ENCODE measurements at places on chromosomes 6 and 20. TPM values are rescaled to one million over a fixed set of nuclear protein-coding genes. Genes with fewer than 3 reads are reported as not detected.

GRCh38 chr20:63186084-63186483 is 29.8 kb downstream of the YTHDF1 start:
- no peaks in the 10 kb centered on the region for H3K27me3 ChIP-seq
- no peaks in the 10 kb centered on the region for H3K36me3 ChIP-seq
- H3K27ac ChIP-seq, result no peak overlapping the region

DNA sequence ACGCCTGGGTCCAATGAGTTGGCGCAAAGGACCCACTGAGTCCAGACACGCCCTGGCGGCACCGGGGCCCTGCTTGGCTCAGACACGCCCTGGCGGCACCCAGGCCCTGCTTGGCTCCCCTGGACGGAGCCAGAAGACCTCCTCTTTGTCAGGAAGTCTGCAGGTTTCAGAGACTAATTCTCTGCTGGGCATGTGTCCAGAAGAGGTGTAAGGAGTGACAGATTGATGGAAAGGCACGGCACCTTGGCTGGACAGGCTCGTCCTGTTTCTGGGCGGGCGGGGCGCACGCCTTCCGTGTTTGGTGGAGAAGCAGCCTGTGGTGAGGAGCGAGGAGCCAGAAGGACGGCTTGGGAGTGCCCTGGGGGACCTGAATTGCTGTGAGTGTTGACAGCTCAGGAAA is 23.1 kb upstream of the DACT2 start:
- no peaks in the 10 kb centered on the region for H3K27me3 ChIP-seq
- no peaks in the 10 kb centered on the region for H3K36me3 ChIP-seq
- no peak for DNase-seq
- H3K4me3 ChIP-seq, result no peak overlapping the region
- H3K4me1 ChIP-seq, result no peaks in the 10 kb centered on the region

GRCh38 chr20:10466855-10467254 is 31.8 kb downstream of the SLX4IP start:
- H3K4me1 ChIP-seq, result peaks cover 13% of the 10 kb centered on the region
- H3K27me3 ChIP-seq, result no peaks in the 10 kb centered on the region
- no peak overlapping the region for H3K4me3 ChIP-seq
- H3K27ac ChIP-seq, result no peak overlapping the region
- DNase-seq, result no peak

DNA sequence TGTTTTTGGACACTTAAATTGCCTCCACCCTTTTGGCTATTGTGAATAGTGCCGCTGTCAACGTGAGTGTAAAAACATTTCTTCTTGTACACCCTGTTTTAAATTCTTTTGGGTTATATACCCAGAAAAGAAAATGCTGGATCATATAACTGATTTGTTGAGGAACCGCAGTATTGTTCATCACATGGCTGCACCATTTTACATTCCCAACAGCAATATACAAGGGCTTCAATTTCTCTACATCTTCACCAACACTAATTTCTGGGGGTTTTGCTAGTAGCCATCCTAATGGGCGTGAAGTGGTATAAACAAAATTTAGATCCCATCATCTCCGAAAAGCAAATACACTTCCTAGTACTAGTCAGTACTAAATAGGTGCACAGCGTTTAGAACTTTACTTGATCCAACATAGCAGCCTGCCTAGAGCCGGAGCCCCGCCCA is 579 bp upstream of the BPHL start:
- H3K27ac ChIP-seq, result peak overlapping the region; percentile 79
- H3K4me3 ChIP-seq, result peak overlapping the region; percentile 96
- no peaks in the 10 kb centered on the region for H3K27me3 ChIP-seq

- H3K27ac ChIP-seq, result peak overlapping the region; percentile 79
- peaks cover 29% of the 10 kb centered on the region for H3K4me1 ChIP-seq
- H3K36me3 ChIP-seq, result no peaks in the 10 kb centered on the region
- H3K4me3 ChIP-seq, result peak overlapping the region; percentile 56
- peak; percentile 67 for DNase-seq
These were observed 208.8 kb downstream of the ARHGAP18 start for GRCh38 chr6:129500958-129501739.

GRCh38 chr6:35088281-35089215 is 52.6 kb downstream of the TCP11 start:
- peaks cover 35% of the 10 kb centered on the region for H3K4me1 ChIP-seq
- no peaks in the 10 kb centered on the region for H3K27me3 ChIP-seq
- DNase-seq, result peak; percentile 66
- H3K4me3 ChIP-seq, result no peak overlapping the region

Gene MUCL3
- total RNA-seq, result not detected

- no peaks in the 10 kb centered on the region for H3K36me3 ChIP-seq
- no peaks in the 10 kb centered on the region for H3K4me1 ChIP-seq
- H3K4me3 ChIP-seq, result no peak overlapping the region
These were observed 111.3 kb downstream of the FAM120B start for GRCh38 chr6:170417881-170418280.

DNA sequence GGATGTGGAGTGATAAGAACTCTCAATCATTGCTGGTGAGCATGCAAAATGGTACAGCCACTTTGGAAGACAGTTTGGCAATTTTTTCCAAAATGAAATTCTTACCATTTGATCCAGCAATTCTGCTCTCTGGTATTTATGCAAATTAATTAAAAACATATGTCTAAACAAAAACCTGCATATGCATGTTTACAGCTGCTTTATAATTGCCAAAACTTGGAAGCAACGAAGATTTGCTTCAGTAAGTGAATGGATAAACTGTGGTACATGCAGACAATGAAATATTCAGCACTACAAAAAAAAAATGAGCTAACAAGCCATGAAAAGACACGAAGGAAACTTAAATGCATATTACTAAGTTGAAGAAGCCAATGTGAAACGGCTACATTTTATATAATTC is 55.5 kb upstream of the SMLR1 start:
- no peak overlapping the region for H3K27ac ChIP-seq
- H3K36me3 ChIP-seq, result no peaks in the 10 kb centered on the region
- no peak for DNase-seq
- H3K27me3 ChIP-seq, result no peaks in the 10 kb centered on the region
- H3K4me1 ChIP-seq, result no peaks in the 10 kb centered on the region
- H3K4me3 ChIP-seq, result no peak overlapping the region

- peaks cover 9% of the 10 kb centered on the region for H3K4me1 ChIP-seq
- no peak overlapping the region for H3K27ac ChIP-seq
- H3K27me3 ChIP-seq, result peaks cover 12% of the 10 kb centered on the region
- no peaks in the 10 kb centered on the region for H3K36me3 ChIP-seq
These were observed 12.4 kb downstream of the SCML4 start for GRCh38 chr6:107811591-107812218.

Gene SLC17A2
- total RNA-seq, result not detected

Gene MTFR2
- 1.5 TPM for total RNA-seq

GRCh38 chr6:116027801-116028200 is 32.9 kb downstream of the FRK start:
- no peaks in the 10 kb centered on the region for H3K4me1 ChIP-seq
- no peak overlapping the region for H3K27ac ChIP-seq
- H3K4me3 ChIP-seq, result no peak overlapping the region
- no peaks in the 10 kb centered on the region for H3K27me3 ChIP-seq
- H3K36me3 ChIP-seq, result no peaks in the 10 kb centered on the region

DNA sequence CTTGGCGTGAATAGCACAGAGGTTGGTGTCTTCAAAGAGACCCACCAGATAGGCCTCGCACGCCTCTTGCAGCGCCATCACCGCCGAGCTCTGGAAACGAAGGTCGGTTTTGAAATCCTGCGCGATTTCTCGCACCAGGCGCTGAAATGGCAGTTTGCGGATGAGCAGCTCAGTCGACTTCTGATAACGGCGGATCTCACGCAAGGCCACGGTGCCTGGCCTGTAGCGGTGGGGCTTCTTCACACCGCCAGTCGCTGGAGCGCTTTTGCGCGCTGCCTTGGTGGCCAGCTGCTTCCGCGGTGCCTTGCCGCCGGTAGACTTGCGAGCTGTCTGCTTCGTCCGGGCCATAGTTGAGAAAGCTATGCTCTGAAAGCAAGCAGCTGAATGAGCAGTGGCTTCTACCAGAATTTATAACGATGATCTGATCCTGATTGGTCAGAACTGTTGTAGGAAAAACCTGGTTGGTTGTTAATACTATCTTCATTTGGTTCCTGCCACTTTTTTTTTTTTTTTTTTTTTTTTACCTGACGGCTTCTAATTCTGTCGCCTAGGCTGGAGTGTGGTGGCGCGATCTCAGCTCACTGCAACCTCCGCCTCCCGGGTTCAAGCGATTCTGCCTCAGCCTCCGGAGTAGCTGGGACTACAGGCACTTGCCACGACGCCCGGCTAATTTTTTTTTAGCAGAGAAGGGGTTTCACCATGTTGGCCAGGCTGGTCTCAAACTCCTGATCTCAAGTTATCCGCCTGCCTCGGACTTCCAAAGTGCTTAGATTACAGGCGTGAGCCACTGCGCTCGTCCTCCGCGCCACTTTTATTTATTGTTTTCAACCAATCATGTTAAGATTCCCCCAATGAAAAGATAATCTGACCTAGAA is 21.5 kb downstream of the OR2B2 start:
- peak overlapping the region; percentile 31 for H3K27ac ChIP-seq
- peak; percentile 94 for DNase-seq

DNA sequence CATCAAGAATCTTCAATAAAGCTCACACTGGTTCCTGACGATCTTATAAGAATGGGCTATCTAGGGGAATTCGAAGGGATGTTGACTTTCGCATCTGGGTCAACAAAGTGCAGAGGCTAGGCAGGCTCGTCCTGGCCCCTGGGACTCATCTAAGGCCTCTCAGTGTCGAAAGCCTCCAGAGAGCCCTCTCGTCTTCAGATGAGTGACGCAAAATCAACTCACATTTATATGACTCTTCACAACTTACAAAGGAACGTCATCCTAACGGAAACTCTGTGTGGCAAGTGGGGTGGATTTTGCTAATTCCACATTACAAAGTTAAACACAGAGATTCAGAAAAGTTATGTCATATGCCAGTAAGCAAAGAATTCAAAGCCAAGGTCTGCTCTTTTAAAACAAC is 270.5 kb upstream of the EXOC2 start:
- no peaks in the 10 kb centered on the region for H3K4me1 ChIP-seq
- H3K36me3 ChIP-seq, result no peaks in the 10 kb centered on the region
- H3K27ac ChIP-seq, result no peak overlapping the region
- no peak for DNase-seq
- no peaks in the 10 kb centered on the region for H3K27me3 ChIP-seq
- H3K4me3 ChIP-seq, result no peak overlapping the region

- no peak overlapping the region for H3K27ac ChIP-seq
- no peaks in the 10 kb centered on the region for H3K27me3 ChIP-seq
- peaks cover 16% of the 10 kb centered on the region for H3K36me3 ChIP-seq
- H3K4me3 ChIP-seq, result no peak overlapping the region
These were observed 43.7 kb downstream of the STK35 start for GRCh38 chr20:2145376-2145775.

DNA sequence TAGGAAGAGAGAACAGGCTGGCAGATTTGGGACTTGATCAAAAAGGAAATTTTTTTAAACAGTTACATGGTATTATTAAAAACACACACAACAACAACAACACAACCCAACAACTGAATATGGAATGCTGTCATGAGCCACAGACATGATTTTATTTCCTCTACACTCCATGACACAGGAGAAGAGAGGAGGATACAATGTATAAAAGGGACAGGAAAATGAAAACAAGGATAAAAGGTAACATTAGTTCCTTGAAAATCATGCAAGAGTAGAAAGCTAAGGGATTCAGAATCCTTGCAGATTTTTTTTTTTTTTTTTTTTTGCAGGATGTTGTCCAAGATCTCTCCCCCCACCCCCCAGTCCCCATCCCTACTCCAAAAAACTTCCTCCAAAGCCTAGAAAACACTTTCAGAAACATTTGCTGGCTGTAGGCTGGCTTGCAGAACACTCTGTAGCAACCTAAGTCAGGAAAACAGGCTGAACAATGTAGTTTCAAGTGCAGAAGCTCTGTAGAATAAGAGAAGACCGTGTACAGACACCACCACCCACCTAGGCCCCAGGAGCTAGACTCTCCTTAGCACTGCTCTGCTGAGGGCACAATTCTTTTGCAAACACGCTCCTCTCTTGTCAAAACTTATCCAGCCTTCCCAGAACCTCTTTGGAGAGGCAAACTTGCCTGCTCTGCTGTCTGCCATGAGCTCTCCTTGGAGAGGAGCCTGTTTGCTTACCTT is 845 bp downstream of the ZMYND8 start:
- H3K27me3 ChIP-seq, result no peaks in the 10 kb centered on the region
- peaks cover 99% of the 10 kb centered on the region for H3K4me1 ChIP-seq
- DNase-seq, result no peak
- H3K27ac ChIP-seq, result peak overlapping the region; percentile 97
- no peaks in the 10 kb centered on the region for H3K36me3 ChIP-seq

GRCh38 chr20:8209061-8209460 is 77.0 kb downstream of the PLCB1 start:
- no peak for DNase-seq
- no peak overlapping the region for H3K4me3 ChIP-seq
- H3K27me3 ChIP-seq, result no peaks in the 10 kb centered on the region
- H3K4me1 ChIP-seq, result no peaks in the 10 kb centered on the region
- H3K27ac ChIP-seq, result no peak overlapping the region

- no peak for DNase-seq
- H3K36me3 ChIP-seq, result no peaks in the 10 kb centered on the region
- no peaks in the 10 kb centered on the region for H3K4me1 ChIP-seq
- no peak overlapping the region for H3K27ac ChIP-seq
- no peaks in the 10 kb centered on the region for H3K27me3 ChIP-seq
These were observed 2.8 kb upstream of the MC3R start for GRCh38 chr20:56245761-56246160.

DNA sequence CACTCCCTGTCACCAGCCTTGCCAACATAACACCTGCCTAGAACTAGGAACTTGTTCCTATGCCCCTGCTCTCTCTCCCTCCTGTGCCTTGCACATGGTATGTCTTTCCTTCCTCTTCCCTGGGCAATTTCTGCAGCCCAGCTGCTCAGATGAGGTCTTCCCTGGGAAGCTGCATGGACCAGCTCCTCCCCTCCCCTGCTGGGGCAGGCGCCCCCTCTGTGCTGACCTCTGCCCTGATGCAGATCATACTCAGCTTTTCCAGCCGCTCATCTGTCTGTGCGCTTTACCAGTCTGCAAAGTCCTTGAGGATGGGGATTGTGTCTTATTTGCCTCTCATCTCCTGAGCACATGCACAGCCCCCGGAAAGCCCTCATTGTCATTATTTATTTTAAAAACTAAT is 161.8 kb downstream of the SCML4 start:
- peaks cover 2% of the 10 kb centered on the region for H3K27me3 ChIP-seq
- no peak for DNase-seq
- H3K4me1 ChIP-seq, result peaks cover 40% of the 10 kb centered on the region
- no peak overlapping the region for H3K27ac ChIP-seq

All from osteoblast (primary cell).